Brain pericyte (primary cell): ENCODE measurements at places on chromosomes 3 and 15.
A peak's percentile ranks its signal among the peaks of the same experiment; 100 is the strongest.

GRCh38 chr3:84073664-84074063 is 885.1 kb upstream of the CADM2 start:
- no peak for DNase-seq

- no peak for DNase-seq
Observed at GRCh38 chr15:34031987-34032760, 6.8 kb downstream of the AVEN start.

GRCh38 chr3:31946484-31947081 is 34.5 kb downstream of the OSBPL10 start:
- DNase-seq = no peak

DNA sequence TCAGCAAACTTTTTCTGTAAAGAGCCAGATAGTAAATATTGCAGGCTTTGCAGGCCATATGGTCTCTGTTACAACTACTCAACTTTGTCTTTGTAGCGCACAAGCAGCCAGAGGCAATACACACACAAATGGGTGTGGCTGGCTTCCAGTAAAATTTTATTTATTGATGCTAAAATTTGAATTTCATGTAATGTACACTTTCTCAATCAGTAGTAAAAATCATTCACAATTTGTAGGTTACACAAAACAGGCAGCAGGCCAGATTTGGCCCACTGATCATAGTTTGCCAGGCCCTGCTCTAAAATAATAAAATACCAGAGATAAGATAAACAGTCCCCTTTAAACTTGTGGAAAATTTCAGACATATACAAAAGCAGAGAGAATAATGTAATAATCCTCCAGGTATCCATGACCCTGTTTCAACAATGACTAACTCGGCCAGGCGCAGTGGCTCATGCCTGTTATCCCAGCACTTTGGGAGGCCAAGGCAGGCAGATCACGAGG is 330.3 kb downstream of the SHQ1 start:
- DNase-seq = no peak

DNA sequence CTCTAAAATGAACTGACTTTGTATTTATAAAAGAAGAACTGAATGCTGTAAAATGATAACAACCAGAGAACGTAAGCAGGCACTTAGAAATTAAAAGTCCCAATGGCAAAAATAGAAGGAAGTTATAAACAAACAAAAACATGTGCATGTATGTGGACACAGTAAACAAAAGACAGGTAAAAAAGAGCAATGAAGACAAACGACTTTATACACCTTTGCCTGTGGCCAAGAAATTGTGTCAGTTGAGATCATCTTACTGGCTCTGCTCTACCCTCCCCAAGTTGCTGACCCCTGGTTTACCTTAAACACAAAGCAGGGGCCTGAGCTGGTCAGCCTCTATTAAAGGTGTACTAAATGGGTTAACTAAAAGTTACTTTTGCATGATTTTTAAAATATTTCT is 41.7 kb upstream of the GP5 start:
- no peak for DNase-seq

DNA sequence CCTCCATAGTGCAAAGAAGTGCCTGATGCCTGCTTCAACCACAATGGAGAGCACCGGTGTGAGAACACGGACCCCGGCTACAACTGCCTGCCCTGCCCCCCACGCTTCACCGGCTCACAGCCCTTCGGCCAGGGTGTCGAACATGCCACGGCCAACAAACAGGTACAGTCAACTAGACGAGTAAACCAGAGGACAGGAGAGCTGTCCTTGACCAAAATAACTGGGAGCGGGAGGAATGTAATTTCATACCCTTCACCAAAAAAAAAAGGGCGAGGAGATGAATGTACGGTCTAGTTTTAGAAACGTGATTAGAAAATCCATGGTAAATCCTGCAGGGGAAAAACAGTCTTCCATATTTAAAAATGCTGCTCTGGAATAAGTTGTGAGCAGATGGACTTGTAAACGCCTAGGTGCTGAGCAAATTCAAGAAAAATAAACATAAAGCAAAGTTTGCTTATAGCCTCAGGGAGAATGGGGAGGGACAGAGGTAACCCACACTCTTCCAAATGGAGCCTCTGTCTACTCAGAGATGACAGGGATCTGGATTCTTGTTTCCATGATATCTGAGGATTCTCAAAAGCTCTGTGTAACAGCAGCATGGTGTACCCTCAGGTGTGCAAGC is 8.4 kb downstream of the THBS1 start:
- DNase-seq = no peak

DNA sequence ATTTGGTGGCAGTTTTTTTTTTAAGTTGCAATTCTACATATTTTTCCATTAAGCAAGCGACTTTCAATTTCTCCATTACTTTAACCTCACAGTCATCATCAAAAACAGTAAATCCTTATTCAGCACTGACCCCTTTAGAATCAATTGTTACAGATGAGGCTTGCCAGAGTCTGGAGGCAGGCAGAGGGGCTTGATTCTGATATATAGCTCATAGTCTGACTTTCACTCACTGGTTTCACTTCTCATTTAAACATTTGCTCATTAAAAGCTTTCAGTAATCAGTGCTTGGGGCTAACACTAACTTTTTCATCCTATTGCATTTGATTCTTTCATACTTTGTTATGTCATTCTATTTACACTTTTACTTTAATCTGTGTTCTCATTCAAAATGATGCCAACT is 88.4 kb downstream of the PYDC2 start:
- DNase-seq = no peak

DNA sequence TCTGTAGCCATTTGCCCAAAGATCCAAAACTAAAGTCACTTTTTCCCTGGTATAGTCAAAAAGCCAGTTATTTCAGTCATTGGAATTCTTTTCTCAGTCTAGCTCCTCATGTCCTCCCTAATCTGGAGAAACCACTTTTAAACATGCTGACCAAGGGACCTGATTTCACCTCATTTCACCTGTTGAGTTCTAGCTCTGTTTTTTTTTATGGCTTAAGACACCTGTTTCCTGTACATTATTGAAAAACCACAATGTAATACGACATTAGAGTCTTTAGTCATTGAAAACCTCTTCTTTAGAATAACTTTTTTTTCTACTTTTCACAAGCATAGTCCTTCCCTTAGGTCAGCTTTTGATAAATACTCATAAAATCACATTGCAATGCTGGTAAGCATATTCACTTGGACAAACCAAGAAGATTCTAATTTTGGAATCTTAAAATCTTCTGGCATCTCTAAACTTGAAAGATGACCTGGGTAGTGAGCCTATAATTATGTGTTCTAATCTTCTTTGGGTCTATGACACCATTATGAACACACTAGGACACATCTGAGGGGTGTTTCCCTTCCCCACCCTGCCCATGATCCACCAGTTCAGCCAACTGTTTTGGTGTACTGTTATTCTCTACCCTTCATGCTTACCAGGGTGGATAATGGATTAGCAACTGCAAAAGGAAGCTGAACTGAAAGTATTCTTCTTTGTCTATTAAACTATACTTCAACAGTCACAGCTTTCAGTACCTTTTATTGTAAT is 103.5 kb upstream of the FXR1 start:
- DNase-seq = no peak

- DNase-seq = no peak
Observed at GRCh38 chr15:85759376-85759775, 35.3 kb downstream of the KLHL25 start.

DNA sequence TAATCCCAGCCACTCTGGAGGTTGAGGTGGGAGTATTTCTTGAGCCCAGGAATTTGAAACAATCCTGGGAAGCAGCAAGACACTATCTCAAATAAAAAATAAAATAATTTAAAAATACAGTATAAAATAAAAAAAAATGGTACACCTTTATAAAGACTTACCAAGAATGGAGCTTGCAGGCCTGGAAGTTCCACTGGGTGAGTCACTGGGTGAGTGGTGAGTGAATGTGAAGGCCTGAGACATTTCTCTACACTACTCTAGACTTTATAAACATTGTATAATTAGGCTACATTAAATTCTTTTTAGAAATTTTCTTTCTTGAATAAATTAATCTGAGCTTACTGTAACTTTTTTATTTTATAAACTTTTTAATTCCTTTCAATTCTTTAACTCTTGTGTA is 609.1 kb upstream of the BCHE start:
- no peak for DNase-seq

DNA sequence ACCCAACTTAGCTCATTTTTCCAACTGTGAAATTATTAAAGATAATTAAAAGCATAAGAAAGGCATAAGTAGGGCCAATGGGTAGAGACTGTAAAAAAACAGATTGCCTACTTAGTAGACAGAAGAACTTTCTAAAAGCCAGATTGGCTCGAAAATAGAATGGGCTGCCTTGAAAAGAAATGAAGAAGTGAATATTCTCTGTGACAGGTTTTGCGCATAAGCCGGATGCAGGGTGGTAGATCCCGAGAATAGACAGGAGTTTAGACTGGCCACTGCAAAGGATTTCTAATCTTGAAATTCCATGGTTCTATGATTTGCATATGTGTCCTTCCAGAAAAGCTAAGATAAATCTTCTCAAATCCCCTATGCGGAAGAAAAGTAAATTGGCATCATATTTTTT is 173.3 kb upstream of the ICE2 start:
- DNase-seq = no peak

GRCh38 chr15:57158997-57159668 is 217.2 kb upstream of the CGNL1 start:
- DNase-seq = no peak

GRCh38 chr15:61697796-61698195 is 362.5 kb downstream of the VPS13C start:
- no peak for DNase-seq

- DNase-seq = no peak
Observed at GRCh38 chr15:91549581-91549980, 303.9 kb upstream of the SLCO3A1 start.

DNA sequence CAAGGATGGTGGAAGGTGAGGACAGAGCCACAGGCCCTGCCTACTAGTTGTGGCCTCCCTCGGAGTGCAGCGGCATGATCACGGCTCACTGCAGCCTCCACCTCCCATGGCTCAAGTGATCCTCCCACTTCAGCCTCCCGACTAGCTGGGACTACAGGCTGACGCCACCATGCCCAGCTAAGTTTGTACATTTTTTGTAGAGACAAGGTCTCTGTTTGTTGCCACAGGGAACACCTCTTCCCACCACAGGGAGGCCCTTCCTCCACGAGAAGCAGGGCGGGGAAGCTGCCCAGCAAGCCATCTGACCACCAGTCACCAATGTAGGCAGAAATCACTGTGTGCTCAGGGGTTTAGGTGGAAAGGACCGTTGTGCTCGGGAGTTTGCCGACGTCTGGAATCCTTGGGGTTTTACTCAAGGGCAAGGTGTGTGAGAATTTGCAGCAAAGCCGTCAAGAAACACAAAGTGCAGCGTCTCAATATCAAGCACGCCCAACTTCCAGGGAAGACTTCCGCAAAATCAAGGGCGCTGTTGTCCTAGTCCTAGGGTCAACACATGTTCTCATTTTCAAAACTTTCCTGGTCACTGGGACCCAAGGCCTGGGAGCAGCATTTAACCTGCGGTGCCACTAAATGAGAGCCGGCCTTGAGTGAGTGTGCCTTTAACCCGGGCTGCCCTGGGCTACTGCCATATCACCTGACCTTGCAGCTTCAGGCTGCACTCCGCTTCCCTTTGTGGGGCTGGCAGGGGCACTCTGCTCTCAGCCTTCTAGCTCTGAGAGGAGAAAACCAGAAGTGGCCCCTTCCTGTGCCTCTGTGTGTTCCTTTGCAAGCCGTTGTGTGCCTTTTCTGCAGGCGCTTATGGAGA is 65.7 kb downstream of the SLC12A8 start:
- no peak for DNase-seq

- DNase-seq = no peak
Observed at GRCh38 chr15:80580536-80581260, 114.4 kb upstream of the ABHD17C start.

GRCh38 chr3:141019244-141019643 is 31.9 kb upstream of the SPSB4 start:
- DNase-seq = no peak

- peak; percentile 69 for DNase-seq
Observed at GRCh38 chr15:75661100-75661755, 13.5 kb downstream of the SNX33 start.

DNA sequence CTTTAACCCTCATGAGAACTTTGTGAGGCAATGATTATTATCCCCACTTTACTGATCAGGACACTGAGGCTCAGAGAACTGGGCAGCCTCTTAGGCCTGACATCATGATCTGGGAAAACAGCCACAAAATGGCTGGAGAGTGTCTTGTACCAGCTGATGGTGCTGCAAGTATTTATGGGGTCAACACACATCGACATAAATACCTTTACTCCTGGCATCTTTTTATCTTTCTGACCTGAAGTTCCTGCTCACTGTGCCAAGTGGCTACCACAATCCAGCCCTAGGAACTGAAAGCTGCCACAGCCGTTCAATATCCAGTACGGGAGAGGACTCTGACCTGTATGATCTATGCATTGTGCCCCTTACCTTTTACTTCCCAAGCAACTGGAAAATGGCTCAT is 29.2 kb upstream of the MUC13 start:
- DNase-seq = no peak

- DNase-seq = no peak
Observed at GRCh38 chr3:129375099-129375498, 53.3 kb downstream of the EFCAB12 start.

DNA sequence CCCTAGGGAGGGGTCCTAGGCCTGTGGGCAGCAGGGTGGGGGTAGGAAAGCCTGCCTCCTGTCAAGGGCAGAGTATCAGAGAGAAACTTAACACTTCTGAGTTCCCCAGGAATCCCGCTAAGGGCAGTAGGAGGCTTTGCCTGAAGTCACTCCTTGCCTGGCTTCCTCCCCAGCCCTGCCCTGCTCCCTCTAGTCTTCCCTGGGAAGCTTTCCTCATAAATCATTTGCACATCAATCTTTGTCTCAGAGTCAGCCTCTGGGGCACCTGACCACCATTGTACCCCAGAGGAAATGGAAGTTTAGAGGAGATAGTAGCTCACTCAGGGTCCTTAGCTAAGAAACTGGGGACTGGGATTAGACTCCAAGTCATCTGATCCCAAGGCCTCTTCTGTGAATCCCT is 129.4 kb upstream of the TLE3 start:
- no peak for DNase-seq

GRCh38 chr15:90024406-90024805 is 23.3 kb downstream of the ZNF710 start:
- no peak for DNase-seq

GRCh38 chr3:18245721-18246120 is 179.4 kb downstream of the SATB1 start:
- no peak for DNase-seq

- no peak for DNase-seq
Observed at GRCh38 chr3:140292684-140293083, 357.7 kb downstream of the CLSTN2 start.

- DNase-seq = no peak
Observed at GRCh38 chr15:71328453-71328852, 213.2 kb downstream of the THSD4 start.

DNA sequence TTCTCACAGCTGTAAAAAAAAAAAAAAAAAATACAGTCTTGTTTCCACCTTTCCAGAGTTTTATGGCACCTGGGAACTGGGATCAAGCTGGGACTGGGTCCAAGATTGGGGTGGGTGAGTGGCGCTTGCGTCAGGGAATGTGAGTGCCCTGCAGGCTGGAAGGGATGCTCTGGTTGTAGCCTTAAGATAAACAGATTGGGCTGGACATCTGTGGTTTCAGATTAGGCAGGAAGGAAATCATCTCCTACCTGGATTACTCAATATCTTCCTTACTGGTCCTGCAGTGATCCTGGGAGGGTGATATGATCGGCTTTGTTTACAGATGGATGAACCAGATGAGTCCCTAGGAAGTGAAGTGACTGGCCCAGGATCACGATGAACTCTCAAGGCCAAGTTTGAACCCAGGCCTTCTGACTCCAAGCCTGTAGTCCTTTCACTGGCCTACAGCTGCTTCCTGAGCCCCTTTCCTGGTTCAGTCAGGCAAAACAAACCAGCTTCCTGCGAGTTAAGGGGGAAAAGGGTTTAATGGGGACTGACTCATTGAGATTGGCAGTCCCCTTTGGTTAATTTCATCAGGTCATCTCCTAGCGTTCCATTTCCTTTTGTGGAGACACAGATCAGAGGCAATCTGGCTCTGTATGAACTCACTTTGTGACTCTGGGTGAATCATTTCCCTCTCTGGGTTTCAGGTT is 179.8 kb downstream of the THSD4 start:
- DNase-seq = no peak
